Stimulated activated memory B cell treated with anti-CD40 and anti-IgM and Interleukin-4, amounts not matched to agents 10 μg/mL and 1 μg/mL and 100 μg/mL, for 72 hours (primary cell): ENCODE measurements at places on chromosomes 1 and 21.

- no peak for ATAC-seq
Measured at GRCh38 chr1:14850563-14850962, 252.1 kb downstream of the KAZN start.

- no peak for ATAC-seq
Measured at GRCh38 chr21:38858812-38859205, 53.1 kb downstream of the ETS2 start.

GRCh38 chr1:188826800-188827199, 1650.9 kb downstream of the BRINP3 start:
- ATAC-seq = no peak

DNA sequence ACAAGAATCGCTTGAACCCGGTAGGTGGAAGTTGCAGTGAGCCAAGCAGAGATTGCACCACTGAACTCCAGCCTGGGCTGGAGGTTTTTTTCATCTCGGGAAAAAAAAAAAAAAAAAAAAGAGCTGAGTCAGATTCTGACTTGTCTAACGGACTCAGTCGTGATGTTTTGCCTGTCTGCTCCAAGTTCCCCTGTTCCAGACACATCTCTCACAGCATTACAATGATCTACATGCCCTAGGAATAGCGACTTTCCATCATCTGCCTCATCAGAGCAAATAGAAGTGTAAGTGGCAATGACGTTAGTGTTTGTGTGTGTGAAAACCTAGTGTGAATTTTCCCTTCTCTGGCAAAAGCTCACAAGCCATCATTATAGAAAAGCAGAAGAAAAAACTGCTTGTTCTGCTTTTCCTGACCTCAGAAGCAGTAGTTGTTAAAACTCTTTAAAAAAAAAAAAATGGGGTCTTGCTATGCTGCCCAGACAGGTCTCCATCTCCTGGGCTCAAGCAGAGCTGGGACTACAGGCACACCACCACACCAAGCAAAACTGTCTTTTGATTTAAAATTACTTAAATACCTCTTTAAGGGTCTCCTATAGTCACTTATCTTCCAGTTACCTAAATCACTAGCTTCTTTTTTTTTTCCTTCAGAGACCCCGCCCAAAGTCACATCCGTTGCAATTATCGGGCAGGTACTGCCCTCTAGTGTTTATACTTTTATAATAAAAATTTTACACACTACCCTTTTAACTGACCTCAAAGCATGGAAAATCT, 37.3 kb downstream of the PLEKHO1 start:
- peak; percentile 88 for ATAC-seq

GRCh38 chr1:181061487-181061886, 27.0 kb upstream of the IER5 start:
- no peak for ATAC-seq

GRCh38 chr1:67741121-67741520, 56.1 kb downstream of the GADD45A start:
- no peak for ATAC-seq

DNA sequence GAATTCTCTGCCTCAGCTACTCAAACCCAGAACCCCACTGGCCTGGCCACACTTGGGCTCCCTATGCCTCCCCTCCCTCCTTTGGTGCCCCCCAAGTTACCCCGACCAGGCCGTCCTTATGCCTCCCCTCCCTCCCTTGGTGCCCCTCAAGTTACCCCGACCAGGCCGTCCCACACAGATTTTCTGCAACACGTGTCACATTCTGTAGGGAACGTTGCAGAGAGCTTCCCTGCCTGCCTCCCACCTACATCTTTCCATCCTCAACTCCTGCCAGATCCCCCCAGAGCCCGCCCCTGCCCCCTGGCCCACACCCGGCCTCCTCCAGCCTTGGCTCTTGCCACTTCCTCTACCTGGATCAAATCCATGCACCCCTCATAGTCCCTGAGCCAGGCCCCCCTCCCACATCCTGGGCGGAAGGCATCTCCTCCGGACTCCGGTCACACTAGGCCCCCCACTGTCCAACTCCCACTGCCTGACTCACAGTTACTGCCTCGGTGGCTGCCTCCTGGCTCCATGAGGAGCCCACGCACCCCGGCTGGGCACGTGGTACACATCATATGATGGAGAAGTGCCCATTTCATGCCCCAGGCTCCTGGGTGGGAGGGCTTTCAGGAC, 41.2 kb downstream of the KCNAB2 start:
- peak; percentile 35 for ATAC-seq

- peak; percentile 70 for ATAC-seq
Measured at GRCh38 chr1:91020967-91021685, 709 bp downstream of the ZNF644 start.

DNA sequence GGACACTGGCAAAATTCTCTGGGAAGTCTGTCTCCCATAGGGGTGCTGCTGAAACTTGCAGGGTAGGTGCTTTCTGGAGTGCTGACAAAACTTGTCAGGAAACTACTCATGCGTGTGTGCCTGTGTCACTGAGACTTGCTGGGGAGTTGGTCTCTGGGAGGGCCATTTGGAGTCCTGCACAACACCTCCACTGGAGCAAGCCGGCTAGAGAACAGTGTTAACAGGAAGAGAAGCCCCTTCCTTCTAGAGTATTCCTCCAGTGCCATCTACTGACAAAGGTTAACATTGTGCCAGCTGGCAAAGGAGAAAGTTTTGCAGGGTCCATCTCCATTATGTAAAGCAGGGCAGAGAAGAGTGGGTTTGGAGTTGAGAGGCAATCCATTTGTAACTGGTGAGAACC, 30.0 kb downstream of the ZMYM4 start:
- ATAC-seq = peak; percentile 68

DNA sequence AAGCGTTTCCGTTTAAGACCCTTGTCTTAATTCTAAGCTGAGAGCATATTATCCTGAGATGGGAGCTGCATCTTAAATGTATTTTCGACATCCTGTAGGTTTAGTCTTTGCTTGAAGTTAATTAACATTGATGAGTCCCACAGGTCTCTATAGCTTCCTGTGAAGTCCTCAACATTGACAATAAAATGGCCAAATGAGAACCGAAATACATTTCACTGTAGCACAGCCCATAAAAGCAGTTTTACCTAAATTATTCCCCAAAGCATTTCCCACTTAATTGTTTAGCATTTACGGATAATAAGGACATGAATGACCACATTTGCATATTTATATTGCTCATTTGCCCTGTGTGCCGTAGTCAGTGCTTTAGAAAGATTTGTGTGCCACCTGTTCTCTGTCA, 116.4 kb downstream of the CRB1 start:
- no peak for ATAC-seq

DNA sequence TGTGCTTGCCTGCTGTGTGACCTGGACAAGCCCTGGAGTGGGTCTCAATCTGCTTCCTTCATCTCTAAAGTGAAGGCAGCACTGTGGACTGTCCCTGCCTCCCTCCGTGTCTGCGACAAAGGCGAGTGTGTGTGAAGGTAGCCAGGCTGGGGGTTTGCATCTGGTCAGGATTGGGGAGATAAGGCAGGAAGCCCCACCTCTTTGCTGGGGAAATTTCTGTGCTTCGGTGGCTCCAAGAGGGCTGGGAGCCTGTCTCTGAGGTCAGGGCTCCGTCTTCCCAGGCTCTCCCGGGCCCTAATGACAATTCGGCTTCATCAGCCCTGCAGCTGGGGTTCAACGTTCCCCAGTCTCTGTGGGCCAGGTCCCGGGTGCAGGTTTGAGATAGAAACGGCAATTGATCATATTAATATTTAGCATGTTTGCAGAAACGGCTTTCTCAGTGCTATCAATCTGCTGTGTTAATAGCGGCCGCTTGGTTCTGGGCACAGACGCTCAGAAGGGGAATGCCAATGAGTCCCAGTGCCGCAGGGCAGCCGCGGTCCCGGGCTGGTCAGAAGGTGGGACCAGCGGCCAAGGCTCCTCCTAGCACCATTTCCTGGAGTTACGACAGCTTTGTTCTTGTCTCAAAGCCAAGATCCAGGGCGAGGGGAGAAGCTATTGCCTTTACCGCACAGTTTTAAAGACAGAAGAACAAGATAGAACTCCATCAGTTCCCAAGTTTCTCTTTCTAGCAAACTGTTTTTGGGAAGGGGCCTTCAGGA, 105.7 kb downstream of the PRDM16 start:
- no peak for ATAC-seq

DNA sequence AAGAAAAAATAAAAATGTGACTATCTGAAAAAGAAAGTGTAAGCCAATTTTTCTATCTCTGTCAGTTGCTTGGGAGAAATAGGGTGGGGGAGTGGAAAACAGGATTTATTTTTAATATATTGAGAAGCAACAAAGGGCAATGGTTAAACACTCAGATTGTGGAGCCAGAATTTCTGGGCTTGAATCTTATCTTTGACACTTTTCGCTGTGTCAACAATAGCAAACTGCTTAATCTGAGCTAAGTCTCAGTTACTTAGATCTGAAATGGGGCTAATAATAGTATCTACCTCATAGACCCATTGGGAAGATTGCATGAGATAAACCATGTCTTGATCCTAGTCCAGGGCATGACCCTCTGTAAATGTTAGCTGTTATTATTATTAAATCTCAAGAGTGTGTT, 468.1 kb downstream of the ADGRL2 start:
- no peak for ATAC-seq

DNA sequence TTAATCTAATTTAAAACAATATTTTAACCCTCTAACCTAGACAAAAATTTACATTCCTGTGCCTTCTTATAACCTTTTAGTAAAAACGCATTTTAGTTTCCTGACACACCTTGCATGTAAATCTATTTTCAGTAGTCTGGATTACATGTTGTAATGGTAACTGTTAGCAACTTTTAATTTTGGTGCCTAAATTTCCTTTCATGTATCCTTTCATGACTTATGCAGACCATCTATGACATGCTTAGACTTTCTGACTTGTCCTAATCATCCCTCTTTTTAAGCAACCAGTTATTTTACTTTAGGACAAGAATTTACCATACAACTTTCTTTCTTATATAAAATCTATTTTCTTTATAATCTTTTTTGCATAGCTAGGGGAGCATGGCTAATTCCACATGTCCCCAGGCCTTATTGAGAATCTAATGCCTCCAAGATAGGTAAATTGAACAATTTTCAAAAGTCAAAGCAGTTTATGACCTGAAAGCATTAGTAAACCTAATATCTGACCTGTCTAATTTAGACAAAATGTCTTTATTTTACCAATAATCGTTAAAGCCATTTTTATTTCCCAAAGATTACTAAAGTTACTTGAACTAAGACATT, 57.5 kb upstream of the IL12RB2 start:
- ATAC-seq = no peak

DNA sequence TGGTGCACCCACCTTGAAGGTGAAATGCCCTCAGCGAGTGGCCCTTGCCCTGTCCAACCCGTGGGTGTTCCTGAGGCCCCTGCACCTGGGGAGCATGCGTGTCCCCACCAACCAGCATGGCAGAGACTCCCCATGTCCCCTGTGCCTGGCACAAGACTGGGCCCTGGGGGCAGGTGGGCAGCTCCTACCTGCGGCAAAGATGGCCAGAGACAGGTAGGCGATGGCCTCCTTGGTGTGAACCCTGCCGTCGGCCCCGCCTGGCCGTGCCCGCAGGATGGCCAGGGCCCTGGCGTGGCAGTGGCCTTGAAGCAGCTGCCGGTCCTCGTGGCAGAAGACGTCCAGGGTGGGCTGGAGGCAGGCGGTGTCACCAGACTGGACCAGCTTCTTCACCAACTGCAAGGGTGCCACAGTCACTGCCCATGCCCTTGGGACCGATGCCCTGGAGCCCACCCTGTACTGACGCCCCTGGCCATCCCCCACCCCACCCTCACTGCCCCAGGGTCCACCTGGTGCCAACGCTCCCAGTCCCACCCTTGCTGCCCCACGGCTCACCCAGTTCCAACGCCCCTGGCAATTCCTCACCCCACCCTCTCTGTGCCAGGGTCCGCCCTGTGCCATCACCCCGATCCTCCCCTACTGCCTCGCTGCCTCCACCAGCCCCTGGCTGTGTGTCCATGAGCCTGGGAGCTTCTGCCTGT, 15.7 kb downstream of the TTC34 start:
- no peak for ATAC-seq

GRCh38 chr21:36188081-36188681, 31.6 kb downstream of the DOP1B start:
- ATAC-seq = no peak

DNA sequence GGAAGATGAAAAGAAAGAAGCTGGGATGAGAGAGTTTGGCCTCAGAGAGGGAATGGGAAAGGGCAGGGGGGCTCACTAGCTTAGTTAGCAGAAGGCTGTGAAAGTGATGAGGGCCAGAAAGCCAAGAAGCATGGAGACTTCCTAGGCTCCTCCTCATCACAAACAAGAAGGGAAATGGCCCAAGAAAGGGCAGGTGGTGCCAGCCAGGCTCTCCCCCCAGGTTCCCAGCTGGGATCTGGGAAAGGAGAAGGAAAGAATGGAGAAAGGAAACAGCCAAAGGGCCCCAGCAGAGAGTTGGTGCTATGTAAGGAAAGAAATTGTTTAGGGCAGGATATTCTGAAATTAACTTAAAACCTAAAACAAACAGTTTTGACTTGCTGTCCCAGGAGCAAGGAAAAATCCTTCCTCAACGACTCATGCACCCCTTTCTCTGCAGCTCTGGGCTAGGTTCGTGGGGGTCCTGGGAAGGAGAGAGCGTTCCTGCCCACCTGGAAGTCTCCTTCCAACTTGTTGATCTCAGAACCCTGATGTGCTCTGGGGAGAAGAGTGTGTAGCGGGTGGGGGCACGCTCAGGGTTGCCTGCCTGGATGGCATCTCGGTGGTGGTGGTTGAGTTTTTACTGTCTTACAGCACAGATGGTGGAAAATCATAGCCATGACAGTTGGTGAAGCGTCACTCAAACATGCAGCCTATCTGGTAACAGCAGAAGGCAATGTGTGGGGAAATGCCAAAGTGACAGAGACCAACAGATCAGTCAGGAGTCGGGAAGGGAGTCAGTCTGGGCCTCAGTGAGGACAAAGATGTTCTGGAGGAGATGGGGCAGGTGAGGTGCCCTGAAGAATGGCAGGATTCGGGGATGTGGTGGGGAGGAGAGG, 147.3 kb downstream of the CLIC6 start:
- ATAC-seq = no peak

DNA sequence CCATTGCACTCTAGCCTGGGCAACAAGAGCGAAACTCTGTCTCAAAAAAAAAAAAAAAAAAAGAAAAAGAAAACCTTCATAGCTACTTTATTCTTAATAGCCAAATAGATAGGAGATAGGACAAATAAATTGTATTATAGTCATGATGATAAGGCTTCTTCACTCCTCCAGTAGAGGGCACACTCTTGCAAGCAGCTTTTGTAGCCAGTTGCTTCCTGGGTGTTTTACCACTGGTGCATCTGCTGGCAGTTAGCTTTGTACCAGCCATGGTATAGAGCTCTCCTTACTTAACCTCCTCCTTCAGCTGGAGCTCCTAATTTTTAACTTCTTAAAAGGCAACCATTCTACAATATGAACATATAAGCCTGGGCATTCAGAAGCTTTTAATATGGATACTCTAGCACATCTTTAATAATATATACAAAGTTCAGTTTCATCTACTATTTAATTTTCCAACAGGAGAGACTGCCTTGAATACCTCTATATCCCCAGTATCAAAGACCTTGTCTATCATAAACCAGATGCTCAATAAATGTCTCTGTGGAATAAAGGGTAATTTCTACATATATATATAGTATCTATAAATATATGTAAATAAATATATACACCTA, 35.8 kb downstream of the EVI5 start:
- peak; percentile 64 for ATAC-seq

- no peak for ATAC-seq
Measured at GRCh38 chr1:186298851-186299250, 76.2 kb downstream of the TPR start.
